ENCODE measurements at places on chromosomes 6 and 20. TPM values are rescaled to one million over a fixed set of nuclear protein-coding genes. Genes with fewer than 3 reads are reported as not detected.

The SNAP91 gene
- not detected for total RNA-seq

DNA sequence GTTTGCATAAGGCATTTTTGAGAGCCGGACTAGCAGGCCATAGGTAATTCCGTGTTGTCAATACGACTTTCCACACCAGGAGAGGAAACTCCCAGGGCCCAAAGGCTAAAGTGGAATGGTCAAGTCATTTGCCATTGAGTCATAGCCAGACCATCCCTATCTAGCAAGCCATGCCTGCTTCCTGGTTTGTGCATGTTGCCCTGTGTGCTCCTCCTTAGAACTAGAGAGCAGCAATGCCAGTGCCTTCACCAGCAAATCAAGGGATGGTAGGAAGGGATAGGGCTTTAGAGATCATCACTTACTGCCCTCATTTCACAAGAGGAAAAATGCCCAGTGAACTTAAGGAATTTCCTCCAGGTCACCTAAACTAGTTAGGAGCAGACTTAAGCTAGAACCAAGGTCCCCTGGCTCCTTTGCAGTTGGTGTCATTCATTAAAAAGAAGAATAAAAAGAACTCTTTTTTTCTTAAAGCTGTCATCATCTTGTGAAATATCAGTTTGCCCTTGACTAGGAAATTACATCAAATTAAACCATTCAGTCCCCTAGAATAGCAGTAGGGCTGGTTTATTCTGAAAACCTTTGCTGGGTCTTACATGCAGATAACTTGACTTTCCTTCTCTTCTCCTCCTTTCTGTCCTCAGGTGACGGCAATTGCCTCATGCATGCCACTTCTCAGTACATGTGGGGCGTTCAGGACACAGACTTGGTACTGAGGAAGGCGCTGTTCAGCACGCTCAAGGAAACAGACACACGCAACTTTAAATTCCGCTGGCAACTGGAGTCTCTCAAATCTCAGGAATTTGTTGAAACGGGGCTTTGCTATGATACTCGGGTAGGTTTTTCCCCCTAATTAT lies 7.4 kb downstream of the TNFAIP3 start:
- no peaks in the 10 kb centered on the region for H3K27me3 ChIP-seq
- peak overlapping the region; percentile 98 for H3K4me3 ChIP-seq
- DNase-seq = no peak
- H3K27ac ChIP-seq = peak overlapping the region; percentile 99

DNA sequence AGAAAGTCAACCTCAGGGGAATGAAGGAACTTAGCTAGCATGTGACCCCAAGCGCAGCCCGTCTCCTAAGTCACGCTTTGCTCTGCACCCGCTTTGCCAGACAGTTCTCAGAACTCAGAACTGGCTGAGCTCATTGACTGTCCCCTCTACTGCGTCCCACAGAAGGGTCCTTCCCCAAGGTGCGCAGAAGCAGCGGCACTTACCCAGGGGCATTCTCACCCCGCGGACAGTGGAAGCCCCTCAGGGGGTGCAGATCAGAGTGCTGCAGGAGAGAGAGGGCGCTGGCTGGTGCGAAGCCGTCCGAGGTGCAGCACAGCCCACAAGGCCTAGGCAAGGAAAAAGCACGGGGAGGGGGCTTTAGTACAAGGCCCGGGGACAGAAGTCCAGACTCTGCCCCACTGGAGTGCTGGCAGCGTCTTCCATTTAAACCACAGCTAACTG lies 807 bp downstream of the SNHG17 start:
- H3K36me3 ChIP-seq = peaks cover 46% of the 10 kb centered on the region
- peak overlapping the region; percentile 96 for H3K27ac ChIP-seq
- peak overlapping the region; percentile 96 for H3K4me3 ChIP-seq
- H3K27me3 ChIP-seq = peaks cover 5% of the 10 kb centered on the region
- peaks cover 25% of the 10 kb centered on the region for H3K4me1 ChIP-seq

The HLA-DMB gene
- 2.8 TPM for total RNA-seq

GRCh38 chr6:130313206-130313605 lies 52.6 kb upstream of the TMEM200A start:
- H3K4me1 ChIP-seq = peaks cover 7% of the 10 kb centered on the region
- peaks cover 9% of the 10 kb centered on the region for H3K27me3 ChIP-seq
- no peak overlapping the region for H3K27ac ChIP-seq

GRCh38 chr6:47221565-47221964 lies 88.1 kb downstream of the TNFRSF21 start:
- no peaks in the 10 kb centered on the region for H3K36me3 ChIP-seq
- no peak overlapping the region for H3K27ac ChIP-seq
- no peak for DNase-seq
- H3K4me3 ChIP-seq = no peak overlapping the region
- H3K4me1 ChIP-seq = no peaks in the 10 kb centered on the region
- H3K27me3 ChIP-seq = no peaks in the 10 kb centered on the region

The BMP7 gene
- 0.12 TPM for total RNA-seq

The CLPSL2 gene
- total RNA-seq = not detected

The CITED2 gene
- 72.5 TPM for total RNA-seq
